ENCODE measurements at places on chromosomes 16 and 17. TPM values are rescaled to one million over a fixed set of nuclear protein-coding genes. Genes with fewer than 3 reads are reported as not detected.

Gene ZNF18
- 10.5 TPM for total RNA-seq

Gene RSPRY1
- 38.4 TPM for total RNA-seq

Gene CA7
- total RNA-seq: not detected

Gene C17orf78
- not detected for total RNA-seq

Gene SLFN5
- total RNA-seq: 11.1 TPM

Gene RND2
- total RNA-seq: 1.2 TPM

Gene NXN
- not detected for total RNA-seq

Gene NLE1
- 13.7 TPM for total RNA-seq

Gene SLC5A11
- 0.62 TPM for total RNA-seq

Gene GAS7
- total RNA-seq: 13.6 TPM

Gene QPRT
- total RNA-seq: 0.24 TPM

Gene CLEC18C
- total RNA-seq: 1.9 TPM

Gene BEAN1
- total RNA-seq: not detected

Gene CHAD
- 3.9 TPM for total RNA-seq

Gene SLC16A5
- 9.3 TPM for total RNA-seq

Gene C1QTNF1
- total RNA-seq: not detected
